ENCODE measurements at places on chromosomes 16 and 17.

GRCh38 chr17:54770836-54771235 is 129.8 kb upstream of the TOM1L1 start:
- DNase-seq = no peak

DNA sequence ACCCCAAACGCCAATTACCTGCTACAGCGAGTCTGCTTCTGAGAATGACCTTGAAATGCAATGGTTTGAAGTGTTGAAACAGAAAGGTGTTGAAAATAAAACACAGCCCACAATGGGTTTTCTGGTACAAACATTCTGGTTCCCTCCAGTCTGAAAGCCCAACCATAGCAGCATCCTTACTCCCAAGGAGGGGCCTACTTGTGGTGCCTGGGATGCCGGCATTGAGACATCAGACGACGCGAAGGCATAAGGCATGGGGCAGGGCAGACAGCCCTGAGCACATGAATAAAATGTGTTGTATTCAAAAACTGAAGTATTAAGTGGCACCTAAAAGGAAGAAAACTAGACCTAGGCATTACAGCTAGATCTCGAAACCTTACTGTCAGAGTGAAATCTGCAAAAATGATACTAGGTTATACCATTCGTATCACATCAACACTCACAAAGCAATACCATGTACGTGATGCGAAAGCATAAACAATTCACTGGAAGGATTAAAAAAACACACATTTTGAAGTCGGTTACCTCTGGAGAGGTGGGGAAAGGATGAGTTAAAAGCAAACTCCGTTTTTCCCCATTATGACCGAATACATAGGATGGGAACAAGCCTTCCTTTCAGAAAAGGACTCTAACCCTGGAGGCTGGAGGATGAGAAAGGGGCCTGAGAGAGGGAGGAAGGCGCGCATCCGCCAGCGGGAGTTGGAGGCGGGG is 702 bp downstream of the NUDT21 start:
- DNase-seq = no peak

DNA sequence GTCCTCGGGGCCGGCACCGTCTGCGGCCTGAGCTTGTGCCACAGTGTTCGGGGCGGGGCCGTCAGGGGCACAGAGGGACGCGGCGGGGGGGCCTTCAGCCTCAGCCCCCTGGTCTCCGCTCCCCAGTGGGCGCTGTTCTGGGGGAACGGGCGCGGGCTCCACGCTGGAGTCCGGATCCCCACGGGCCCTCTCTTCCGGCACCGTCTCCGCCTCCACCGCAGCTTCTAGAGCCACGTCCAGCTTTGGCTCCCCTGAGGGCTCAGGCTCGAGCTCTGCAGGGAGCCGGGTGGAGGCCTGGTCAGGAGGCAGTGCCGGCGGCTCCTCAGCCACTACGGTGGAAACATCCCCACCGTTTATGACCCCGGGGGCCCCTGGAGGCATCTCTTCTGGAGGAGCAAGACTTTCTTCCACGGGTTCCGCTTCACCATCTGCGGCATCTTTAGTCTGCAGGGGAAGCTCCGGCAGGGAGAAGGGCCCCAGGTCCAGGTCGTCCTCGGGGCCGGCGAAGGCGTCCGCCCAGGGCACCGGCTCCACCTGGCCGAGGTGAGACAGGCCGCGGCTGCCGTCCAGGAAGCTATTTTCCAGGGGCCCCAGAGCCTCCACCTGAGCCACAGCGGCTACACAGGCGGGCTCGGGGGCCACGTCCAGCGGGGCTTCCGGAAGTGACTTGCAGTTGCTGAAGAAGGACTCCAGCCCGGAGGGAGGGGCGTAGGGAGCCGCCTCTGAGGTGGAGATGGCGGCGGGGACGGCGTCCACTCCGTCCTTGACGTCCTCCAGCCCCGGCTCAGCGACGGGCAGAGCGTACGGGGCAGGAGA is 62.4 kb downstream of the ZNF778 start:
- DNase-seq = no peak

DNA sequence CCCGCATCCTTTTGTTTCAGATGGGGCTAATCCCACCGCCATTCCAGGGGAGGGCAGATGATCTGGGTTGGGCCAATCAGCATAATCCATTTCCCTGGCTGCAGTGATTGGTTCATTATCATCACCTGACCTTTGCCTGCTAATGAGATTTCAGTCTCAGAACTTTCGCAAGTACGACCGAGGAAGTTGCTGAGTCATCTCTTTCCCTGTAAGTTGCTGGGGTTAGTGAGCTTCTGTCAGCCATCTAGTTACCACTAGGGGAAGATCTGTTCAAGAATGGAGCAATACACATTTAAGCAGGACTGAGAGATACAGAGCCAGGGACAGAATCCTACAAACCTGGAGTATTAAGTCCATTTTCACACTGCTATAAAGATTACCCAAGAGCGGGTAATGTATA is 65.3 kb upstream of the NUDT7 start:
- DNase-seq = no peak

GRCh38 chr16:71807905-71808592 is 585 bp downstream of the AP1G1 start:
- DNase-seq = no peak

- DNase-seq = no peak
Measured at GRCh38 chr17:73594025-73594424, 50.2 kb downstream of the SDK2 start.

DNA sequence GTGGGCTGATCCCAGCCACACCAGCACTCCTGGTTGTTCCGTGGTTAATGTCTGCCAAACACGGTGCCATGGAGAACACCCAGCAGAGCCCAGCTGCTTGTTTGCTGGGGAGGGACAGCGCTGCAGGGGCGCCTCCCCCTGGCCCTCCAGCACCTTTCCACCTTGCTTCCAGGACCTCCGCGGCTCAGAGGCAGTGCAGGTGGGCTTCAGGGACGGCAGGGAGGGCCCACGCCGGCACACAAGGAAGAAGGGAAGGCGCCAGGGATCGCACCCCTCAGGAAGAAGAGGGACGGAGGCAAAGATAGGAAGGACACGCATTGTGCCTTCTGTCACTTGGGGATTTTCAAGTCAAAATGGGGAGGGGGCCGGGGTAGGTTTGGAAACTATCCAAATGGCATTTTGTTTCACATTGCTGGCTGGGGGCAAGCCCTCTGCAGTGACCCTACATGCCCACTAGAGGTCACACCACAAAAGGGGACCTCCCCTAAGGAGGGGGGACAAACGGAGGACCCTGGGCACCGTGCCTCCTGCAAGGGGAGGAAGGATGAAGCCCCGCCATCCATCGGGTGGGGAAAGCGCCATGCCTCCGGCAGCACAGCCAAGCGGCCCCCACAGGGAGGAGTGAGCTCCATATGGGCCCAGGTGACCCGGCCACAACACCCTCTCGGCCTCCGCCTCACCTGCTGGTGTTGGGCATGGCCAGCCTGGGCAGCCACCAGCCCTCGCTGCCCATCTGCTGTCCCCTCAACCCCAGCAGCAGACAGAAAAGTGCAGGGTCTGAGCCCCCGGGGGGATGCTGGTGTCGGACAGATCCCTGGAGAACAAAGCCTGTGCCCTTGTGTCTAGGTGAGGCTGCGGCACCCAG is 7.5 kb upstream of the C16orf95 start:
- DNase-seq = no peak

- no peak for DNase-seq
Measured at GRCh38 chr17:16912021-16912962, 59.6 kb downstream of the TNFRSF13B start.

GRCh38 chr16:28897826-28898225 is 19.5 kb downstream of the ATP2A1 start:
- no peak for DNase-seq
